Cortex of kidney (tissue), 1 donor: ENCODE measurements at places on chromosomes 3 and 15.

- no peak for DNase-seq
These were observed 52.8 kb upstream of the SLC9A9 start for GRCh38 chr3:143901105-143901504.

DNA sequence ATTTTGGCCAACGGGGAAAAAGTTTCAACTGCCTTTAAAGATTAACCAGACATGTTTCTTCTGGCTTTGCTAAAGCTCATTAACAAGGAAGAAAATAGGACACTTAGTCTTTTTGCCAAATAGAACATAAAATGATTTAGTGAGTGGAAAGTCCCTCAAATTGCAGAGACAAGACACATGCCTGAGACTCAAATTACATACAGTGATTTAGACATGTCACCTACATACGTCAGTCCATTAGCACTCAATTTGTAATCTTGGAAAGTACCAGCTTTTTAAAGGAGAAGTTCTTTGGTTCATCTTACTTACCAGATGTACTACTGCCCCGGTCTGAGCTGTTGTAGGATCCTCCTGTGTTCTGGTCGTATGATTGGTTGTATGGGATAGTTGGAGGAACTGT lies 1134.2 kb downstream of the ROBO1 start:
- no peak for DNase-seq

DNA sequence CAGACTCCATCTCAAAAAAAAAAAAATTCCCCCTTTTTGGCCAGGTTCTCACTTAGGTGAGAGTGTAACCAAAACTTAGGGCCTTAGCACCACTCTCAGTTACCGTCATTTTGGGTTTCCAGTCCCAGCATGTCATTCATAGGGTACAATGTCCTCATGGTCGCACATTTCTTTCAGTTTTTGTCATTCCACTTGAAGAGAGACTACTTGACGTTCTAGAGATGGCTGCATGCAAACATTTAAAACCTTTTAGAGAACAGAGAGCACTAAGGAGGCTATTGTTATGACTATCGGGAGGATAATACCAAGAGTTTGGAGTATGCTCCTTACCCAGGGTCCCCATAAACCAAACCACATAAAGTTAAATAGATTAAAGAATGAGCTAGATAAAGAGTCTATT lies 37.9 kb upstream of the THUMPD3 start:
- no peak for DNase-seq

DNA sequence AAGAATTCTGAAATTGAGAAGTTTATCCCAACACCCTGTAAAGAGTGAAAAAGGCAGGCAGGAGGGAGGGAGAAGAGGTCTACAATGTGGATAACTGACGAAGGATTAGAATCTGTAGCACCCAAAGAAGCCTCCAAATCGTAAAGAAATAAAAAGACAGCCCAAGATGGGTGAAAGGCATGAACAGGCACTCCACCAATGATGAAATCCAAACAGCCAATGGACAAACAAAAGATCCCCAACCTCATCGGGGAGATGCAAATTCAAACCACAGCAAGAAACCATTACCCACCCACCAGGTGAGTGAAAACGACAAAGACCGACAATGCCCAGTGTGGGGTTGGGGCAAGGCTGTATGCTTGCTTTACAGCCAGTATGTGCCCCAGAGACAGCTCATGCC lies 85.6 kb downstream of the IQSEC1 start:
- DNase-seq: no peak
